ENCODE measurements at places on chromosomes 2 and 18.

GRCh38 chr2:231523451-231524285 lies 6.6 kb downstream of the NMUR1 start:
- no peak for DNase-seq

DNA sequence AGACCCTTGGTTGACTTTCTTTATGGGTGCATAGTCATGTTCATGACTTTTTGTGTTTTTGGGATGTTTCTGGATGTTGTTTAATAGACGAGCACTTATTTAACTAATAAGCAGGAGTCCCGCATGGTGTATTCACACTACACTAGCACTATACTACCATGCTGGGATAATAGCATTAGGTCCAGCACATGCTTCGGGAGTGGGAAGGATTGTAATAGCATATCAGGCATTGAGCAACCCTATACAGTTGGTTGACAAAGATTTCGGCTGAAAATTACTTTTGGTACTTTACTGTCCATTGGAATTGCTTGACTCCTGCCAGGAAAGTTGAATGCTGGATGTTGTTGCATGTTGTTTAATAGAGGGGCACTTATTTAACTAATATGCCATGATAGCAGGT lies 2.8 kb downstream of the SH3RF3 start:
- DNase-seq, result no peak

GRCh38 chr2:120570001-120570400 lies 165.7 kb upstream of the GLI2 start:
- DNase-seq, result no peak

- no peak for DNase-seq
These were observed 1.1 kb downstream of the ID2 start for GRCh38 chr2:8682719-8683667.

DNA sequence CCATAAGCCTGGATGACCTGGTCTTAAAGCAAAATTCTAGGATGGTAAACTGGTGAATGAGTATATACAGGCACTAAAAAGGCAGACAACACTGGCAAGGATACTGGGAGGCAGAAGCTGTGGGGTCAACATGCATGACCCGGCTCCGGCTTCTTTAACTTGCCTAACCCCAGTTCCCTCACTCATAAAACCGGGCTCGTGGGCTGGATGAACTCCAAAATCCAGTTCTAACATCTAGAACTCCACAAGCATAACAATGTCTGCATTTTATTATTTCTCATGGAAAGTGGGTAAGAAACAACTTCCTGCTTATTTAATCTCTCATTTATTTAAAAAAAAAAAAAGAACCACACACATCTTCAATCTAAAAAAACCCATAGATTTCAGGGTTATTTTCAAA lies 57.3 kb downstream of the FARSB start:
- DNase-seq, result no peak

DNA sequence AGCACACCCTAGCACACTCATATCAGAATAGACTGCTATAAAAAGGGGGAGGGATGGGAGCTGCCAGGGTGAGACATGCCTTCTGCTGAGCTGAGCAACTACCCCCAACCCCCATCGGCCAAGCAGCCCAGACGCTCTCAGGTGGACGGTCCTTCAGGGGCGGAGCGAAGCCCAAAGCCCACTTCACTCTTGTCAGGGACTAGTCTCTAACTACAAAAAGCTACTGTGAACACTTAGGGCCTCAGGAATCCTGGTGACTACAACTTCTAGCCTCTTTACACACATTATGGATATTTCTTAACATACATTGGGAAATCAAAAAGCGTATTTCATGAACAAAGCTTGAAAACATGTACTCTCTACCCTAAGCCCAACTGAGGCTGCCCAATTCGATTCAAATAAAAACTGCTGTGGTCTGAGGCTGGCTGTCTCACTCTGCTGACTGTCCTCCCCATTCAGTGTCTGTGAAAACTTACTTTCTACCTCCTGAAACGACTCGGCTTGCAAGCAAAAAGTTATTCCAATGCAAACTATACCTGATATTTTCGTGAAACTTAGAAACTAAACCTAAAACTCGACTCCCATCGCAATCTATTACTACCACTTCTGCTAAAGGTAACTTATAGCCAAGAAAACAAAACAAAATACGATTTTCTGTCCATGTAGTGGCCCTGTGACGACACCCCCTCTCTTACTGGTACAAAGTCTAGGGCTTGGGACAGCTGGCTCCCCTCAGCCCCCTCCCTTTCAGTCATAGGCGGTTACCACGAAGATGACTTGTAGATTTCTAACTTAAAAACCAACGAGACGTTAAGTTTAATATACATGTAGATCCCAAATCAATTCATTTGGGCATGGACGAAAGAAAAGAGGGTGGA lies 1.2 kb downstream of the SERTAD2 start:
- DNase-seq, result no peak

Measured in stimulated activated CD8-positive, alpha-beta memory T cell treated with anti-CD3 and anti-CD28 coated beads, Interleukin-15, amount 100 ng/mL, for 48 hours (primary cell).